ENCODE measurements at places on chromosomes 1 and 21.

DNA sequence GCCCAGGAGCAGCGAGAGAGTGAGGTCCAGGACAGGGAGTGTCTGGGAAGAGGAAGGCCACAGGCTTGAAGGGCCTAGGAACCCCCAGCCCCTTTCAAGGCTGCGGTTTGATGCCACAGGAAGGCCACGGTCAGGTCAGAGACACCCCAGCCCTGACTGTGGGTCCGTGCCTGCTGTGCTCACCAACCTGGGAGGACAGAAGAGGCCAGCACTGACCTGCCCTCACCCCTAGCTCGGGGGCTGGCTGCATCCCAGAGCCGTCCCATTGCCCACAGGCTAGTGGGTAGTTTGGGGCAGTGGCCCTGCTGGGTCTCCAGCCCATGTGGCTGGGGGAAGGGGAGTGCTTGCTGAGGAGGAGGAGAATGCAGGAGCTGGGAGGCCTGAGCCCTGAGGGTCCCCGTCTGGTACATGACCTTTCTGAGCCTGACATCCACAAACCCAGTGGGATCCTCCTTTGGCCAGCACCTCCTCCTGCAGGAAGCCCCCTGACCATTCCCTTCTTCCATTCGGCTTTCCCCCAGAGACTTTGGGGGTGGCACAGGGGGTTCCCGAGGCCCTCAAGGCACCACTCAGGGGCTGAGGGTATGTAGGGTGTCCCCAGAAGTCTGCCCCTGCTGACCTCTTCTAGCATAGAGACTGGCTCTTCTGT lies 54.3 kb downstream of the WNT9A start:
- DNase-seq: no peak

DNA sequence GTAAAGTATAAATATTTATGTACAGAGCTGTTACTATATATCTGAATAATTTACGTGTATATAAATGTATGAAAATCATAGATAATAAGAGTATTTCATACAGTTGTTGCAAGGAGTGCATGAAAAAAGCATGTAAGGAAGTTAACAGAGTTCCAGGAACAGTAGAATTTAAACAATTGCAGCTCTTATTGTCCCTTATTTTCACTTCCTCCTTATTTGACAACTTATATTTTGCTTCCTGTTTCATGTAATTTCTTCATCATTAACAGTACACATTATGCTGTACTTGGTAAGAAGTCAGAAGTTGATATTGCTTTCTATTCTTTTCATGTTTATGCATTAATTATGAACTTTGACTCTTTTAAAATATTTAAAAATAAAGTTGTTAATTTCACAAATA lies 681.5 kb downstream of the LRRIQ3 start:
- no peak for DNase-seq

GRCh38 chr1:89939059-89939570 lies 55.8 kb upstream of the ZNF326 start:
- no peak for DNase-seq

DNA sequence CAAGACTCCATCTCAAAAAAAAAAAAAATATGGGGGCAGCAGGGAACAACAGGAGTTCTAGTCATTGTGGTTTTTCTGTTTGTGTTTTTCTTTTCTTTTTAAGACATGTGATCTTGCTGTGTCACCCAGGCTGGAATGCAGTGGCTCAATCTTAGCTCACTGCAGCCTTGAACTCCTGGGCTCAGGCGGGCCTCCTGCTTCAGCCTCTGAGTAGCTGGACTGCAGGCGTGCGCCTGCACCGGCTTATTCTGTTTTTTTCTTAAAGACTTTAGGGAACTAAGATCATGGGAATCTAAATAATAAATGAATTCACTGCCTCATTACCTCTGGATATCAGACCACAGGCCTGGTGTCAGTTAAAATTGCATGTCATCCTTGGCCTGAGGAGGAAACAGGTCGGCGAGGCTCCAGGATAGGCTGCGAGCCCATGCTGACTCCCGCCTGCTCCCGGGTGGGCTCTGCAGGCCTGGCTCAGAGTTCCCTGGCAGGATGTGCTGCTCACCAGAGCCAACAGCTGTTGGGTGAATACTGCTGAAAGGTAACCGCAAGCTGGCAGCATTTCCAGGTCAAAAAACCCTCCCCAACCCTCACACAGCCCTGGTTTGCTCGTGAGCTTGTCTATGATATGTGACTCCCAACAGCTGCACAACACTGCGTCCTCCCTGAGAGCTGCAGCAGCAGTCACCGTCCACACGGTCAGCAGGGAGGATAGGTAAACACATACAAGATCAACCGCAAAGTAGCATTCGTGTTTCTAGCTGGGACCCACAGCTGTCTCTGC lies 58.1 kb downstream of the SCCPDH start:
- DNase-seq: peak; percentile 62

DNA sequence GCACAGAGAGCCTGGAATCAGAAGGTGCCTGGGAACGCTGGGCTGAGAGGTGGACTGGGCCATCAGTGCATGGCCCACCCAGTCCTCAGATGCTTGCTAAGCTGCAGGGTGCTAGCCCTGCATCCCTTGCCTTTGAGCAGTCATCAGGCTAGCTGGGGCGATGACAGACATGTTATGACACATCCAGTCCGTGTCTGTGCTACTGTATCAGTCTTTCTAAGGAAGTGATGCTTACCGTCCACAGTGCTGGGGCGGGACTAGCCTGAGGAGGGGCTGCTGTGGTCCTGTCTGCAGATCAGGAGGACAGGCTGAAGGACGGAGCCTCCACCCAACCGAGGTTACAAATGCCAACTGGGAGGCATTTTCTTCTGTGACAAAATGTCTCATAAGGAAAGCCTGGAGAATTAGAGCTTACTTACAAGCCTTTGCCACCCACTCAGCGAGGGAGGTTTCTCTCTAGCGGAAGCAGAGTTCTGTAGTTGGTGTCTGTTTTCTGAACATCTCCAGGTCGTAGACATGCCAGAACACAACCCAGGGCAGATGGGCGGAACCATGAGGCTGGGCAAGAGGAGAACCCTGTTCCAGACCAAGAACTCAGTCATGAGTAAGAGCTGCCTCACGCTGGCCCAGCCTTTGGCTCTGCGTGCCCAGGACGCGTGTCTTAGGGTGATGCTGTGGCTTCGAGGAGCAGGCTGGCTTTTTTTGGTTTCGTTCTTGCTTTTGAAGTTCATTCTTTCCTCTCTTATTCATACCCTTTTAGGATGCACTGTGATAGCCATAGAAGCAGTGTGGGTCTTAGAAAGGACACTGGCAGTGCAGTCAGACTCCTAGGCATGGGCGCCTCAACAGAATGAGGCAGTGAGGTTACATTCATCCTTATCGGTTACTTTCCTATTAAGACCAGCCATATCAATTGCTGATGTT lies 14.3 kb downstream of the SLFNL1 start:
- DNase-seq: peak; percentile 28

DNA sequence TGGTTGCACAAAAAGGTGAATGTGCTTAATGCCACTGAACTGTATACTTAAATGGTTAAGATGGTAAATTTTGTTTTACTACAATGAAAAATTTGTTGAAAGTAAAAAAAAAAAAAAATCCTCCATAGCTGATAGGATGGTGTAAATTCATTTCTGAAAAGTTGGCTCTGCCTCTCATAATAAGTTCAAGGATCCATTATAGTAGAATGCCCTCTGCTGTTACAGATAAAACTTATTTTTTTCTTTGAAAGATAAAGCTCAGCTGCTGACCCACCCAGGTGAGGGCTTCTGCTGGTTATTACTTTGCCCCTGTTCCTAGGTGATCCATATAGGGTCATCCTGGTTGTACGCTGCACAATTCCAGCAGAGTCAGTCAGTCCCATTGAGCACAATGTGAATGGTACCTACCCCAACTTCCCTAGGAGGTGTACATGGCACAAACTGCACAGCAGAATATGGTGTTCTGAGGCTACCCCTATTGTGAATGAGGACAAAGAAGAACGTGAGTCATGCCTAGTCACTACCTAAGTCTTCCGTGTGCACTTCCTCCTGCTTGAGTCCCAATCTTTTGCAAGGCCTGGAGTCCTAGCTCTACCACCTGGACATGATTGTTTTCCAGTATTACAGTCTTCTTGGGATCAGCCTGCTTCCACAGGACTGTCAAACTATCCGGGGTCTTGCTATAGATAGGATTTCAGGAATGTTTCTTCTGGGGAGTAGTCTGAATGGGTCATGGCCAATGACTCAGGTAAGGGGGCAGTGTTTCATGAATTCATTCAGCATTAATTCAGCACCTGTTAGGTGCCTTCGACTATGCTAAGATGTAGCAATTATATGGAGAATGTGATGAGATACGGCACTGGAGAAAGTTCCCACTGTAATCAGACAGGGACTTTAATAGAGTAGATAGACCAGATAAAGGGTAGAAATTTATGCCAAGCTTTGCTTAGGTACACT lies 20.8 kb upstream of the CD5L start:
- no peak for DNase-seq

DNA sequence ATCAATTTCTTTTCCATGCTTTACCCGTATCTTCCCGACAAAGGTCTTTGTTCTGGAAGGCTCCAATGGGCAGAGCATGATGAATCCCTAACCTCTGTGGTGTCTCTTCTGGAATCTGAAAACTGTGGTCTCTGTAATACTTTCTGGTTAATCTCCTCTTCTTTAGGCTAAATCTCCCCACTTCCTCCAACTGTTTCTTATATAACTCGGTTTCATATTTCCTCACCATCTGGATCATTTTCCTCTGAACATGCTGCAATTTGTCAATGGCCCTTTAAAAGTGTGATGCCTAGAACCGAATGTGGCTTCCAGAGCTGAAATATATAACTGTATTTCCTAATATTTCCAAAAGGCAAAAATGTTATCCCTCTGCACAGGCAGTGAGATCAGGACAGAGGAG lies 66.1 kb downstream of the ALG14 start:
- no peak for DNase-seq

- no peak for DNase-seq
Observed at GRCh38 chr21:36759348-36760083, 60.6 kb downstream of the SIM2 start.

GRCh38 chr1:157820299-157820698 lies 379 bp upstream of the FCRL1 start:
- DNase-seq: no peak

DNA sequence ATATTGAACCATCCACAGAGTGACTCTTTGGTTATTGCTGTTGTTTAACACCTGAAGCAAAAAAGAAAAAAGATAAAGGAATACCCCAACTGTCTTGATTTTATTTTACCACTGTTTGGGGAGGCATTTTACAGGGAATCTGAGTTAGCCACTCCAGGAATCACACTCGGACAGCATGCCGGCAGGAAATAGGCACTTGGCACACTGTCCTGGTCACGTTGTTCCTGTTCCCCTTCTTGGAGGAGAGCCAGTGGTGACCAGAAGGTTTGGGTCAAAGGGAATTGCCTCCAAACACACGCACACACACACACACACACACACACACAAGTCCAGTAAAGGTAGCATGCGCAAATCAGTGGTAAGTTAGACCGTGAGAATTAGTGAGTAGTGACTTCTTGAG lies 13.8 kb downstream of the RGS4 start:
- DNase-seq: no peak

DNA sequence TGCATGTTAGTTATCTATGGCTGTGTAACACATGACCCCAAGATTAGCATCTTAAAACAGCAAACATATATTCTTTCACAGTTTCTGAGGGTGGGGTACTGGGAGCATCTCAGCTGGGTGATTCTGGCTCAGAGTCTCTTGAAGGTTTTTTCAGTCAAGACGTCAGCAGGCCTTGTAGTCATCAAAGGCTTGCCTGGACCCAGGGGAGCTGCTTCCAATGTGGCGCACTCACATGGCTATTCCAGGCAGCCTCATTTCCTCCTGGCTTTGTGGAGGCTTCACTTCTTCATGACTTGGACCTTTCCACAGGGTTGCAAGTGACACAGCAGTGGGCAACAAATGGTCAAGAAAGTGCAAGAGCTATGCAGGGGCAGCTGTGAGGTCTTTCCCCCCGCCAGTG lies 114.7 kb downstream of the ACTL8 start:
- no peak for DNase-seq

- no peak for DNase-seq
Observed at GRCh38 chr1:81967951-81968350, 167.2 kb downstream of the ADGRL2 start.

GRCh38 chr1:48001696-48002095 lies 4.5 kb upstream of the TRABD2B start:
- DNase-seq: no peak

DNA sequence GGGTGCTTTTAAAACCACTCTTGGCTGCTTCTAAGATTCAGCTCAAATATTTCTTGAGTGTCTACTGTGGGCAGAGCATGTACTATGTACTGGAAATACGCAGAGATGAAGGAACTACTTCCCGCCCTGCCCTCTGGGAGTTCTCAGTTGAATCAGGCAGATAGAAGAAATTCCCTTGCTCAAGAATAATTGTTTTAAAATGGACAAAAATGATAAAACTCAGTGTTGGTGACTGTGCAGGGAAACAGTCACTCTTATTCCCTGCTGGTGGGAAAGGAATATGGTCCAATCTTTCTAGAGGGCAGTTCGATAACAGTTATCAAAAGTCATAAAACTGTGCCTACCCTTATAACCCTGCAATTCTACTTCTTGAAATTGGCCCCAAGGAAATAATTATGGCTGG lies 16.9 kb upstream of the GRHL3 start:
- no peak for DNase-seq

- no peak for DNase-seq
Observed at GRCh38 chr1:186283374-186283773, 91.7 kb downstream of the TPR start.

DNA sequence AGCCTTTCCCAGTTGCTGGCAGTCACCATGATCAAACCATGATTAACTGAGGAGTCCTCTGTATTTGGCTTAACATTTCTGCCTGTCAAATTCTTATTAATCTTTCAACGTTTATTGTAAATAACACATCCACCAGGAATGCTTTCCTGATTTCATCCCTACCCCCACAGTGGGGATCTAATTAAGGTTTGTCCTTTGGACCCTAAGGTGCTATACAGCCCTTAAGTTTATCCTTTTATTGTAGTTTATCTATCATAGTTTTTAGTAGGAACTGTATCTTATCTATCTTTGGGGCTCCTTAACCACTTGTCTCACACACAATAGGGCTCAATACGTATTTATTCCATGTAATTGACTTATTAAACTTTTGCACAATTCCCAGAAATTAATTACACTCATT lies 61.0 kb downstream of the SPATA46 start:
- DNase-seq: no peak

- DNase-seq: peak; percentile 74
Observed at GRCh38 chr1:218772575-218772974, 401.1 kb upstream of the LYPLAL1 start.

- no peak for DNase-seq
Observed at GRCh38 chr1:94395748-94396309, 22.4 kb upstream of the ABCD3 start.

DNA sequence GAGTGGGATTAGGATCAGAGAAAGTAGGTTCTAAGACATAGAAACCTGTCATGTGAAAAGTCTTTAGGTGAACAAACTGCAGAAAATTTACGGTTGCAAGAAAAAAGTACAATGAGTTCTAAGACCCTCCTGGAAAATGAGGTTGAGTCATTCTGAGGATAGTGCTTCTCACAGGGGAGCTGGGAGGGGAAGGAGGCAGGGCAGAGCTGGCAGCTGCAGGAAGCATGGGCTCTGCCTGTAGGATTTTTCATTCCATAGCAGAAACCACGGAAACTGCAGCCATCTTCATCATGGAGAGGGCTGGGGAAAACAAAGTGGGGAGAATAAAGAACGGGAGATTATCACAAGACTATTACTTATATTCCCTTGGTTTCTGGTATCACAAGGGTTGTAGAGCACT lies 25.8 kb upstream of the THEM4 start:
- DNase-seq: no peak

- no peak for DNase-seq
Observed at GRCh38 chr1:246450611-246451251, 56.3 kb downstream of the SMYD3 start.

- DNase-seq: no peak
Observed at GRCh38 chr1:161226320-161226711, 456 bp downstream of the TOMM40L start.
